ENCODE measurements at places on chromosomes 1 and 21.

DNA sequence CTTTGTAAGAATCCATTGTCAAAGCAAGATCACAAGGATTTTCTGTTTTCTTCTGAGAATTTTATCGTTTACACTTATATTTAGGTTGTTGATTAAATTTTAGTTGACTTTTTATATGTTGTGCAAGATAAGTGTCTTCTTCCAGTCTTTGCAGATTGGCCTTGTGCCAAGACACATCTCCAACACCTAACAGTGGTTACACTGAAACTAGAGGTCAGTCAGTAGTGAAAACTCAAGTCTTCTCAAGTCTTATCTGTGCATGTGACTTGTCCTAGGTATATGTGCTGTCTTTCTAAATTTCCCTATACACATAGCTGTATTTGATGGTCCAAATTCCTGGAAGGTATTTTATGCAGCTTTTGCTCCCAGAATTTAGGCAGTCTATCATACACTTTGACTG, 1183.2 kb upstream of the B3GALT2 start:
- DNase-seq = no peak

GRCh38 chr1:7549277-7550161, 221.6 kb upstream of the VAMP3 start:
- no peak for DNase-seq

- DNase-seq = no peak
Measured at GRCh38 chr1:206793620-206794019, 21.3 kb upstream of the IL10 start.

GRCh38 chr1:227125929-227126545, 185.9 kb downstream of the COQ8A start:
- no peak for DNase-seq

- DNase-seq = no peak
Measured at GRCh38 chr21:45463871-45464270, 58.9 kb downstream of the COL18A1 start.

DNA sequence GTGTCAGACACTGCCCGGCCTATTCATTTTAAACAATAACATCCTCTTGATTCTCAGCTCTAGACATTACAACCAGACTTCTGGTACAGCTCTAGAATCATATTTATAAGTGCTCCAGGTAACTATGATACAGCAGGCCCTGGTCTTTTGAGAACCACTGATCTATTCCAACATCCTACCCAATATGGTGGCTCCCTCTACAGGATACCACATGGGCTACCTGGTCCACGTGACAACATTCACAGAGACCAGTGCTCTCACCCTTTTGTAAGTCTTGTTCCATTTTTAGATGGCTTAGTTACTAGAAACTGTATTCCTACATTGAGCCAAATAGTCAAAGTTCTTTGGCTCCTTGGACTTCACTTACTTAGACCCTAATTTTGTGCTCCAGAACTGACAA, 102.9 kb downstream of the PTPN14 start:
- no peak for DNase-seq

- no peak for DNase-seq
Measured at GRCh38 chr1:3714814-3715213, 37.4 kb upstream of the CCDC27 start.

- no peak for DNase-seq
Measured at GRCh38 chr1:181483285-181484195, at the start of gene CACNA1E. CACNA1E (plus strand) TSS chr1:181483517; CDS start chr1:181483745, 228 bp downstream.

- DNase-seq = no peak
Measured at GRCh38 chr21:38659936-38660332, 145.8 kb upstream of the ETS2 start.

GRCh38 chr1:198030682-198031081, 113.5 kb downstream of the LHX9 start:
- no peak for DNase-seq

DNA sequence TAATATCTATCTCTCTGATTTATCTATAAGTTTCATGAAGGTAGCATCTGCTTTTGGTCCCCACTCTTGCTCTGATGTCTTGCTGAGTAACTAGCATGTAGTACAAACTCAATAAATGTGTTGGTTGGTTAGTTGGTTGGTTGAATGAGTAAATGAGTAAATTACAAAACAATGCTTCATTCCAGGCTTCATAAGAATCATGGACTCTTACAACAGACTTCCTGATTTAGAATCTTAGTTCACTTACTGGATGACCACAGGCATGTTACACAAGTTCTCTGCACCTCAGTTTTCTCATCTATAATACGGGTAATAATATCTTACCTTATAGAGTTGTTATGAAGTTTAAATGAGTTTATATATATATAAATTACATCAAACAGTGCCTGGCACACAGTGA, 98.6 kb downstream of the ZNF281 start:
- no peak for DNase-seq

DNA sequence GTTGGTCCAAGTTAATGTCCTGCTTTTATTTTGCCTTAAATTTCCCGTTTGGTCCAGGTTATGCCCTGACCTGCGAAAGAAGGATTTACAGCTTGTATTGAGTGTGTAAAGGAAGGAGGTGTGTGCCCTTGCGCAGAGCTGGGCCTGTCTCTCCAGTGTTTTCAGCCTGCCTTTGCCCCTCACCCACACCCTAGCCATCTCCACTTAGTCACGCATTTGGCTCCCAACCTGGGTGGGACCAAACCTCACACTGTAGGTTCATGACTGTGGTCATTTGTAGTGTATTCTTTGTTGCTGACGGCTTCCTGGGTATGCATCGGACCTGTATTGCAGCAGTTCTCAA, 572 bp upstream of the SRSF10 start:
- no peak for DNase-seq

DNA sequence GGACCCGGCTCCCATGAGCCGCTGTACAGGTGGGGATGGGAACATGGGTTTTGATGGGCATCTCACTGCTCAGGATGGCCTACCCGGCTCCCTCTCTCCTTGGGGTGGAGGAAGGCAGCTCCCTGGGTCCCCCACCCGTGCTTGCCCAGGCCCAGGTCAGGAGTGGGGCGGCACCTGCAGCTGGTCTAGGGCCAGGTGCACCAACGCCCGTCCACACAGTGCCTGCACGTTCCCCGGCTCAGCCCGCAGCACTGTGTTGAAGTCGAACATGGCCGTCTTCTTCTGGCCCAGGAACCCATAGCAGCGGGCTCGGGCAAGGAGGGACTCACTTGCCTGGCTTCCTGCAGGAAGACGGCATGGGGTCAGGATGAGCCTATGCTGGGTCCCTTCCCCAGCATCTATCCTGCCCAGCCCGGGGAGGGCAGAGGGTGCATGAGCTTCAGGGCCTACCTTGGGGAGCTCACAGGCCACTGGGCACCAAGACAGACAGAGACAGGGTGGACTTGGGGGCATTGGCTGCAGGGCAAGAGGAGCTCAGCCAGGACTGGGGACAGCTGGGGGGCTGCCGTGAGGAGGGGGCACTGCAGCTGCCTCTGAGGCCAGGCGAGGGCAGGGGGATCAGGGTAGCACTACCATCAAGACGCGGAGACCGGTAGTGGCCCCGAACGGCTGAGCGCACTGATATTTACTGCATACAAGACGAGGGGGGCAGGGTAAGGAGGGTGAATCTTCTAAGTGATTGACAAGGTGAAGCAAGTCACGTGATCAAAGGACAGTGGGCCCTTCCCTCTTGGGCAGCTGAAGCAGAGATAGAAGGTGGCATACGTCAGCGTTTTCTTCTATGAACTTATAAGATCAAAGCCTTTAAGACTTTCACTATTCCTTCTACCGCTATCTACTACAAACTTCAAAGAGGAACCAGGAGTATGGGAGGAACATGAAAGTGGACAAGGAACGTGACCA, 17.8 kb downstream of the TTC34 start:
- DNase-seq = no peak

DNA sequence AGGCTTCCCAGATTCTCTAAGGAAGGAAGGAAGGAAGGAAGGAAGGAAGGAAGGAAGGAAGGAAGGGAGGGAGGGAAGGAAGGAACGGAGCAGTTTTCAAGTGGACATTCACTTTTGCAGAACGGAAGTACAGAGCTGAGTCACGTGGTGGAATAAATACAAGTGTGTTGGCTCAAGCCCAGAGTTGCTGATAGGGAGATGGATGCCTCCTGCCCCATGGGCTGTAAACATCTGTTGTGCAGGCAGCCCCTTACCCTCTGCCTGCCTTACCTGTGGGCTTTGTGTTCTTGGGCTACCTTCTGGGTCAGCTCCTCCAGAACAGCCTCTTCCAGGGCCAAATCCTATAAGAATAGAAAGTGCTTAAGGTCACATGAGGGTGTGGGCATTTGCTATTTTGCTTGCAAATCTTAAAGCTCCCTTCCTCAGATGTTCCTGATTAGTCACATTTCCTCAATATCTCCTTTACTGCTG, 121.7 kb downstream of the SMYD2 start:
- DNase-seq = no peak

DNA sequence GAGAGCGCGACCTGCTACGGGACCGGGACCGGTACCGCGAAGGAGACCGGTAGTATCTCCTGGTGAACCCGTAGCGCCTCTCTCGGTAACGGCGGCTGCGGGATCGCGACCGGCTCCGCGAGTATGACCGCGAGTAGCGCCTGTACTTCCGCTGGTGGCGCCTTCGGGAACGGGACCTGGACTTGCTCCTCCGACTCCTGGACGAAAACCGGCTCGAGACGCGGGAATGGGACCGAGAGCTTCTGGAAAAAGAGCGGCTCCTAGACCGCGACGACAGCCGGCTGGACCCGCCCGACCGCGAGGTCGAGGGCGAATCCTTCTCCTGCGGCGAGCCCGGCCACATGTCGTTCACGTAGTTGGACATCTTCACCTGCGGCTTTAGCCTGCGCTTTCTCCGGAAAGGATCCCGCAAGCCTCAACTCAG, 642 bp downstream of the RSRP1 start:
- no peak for DNase-seq

DNA sequence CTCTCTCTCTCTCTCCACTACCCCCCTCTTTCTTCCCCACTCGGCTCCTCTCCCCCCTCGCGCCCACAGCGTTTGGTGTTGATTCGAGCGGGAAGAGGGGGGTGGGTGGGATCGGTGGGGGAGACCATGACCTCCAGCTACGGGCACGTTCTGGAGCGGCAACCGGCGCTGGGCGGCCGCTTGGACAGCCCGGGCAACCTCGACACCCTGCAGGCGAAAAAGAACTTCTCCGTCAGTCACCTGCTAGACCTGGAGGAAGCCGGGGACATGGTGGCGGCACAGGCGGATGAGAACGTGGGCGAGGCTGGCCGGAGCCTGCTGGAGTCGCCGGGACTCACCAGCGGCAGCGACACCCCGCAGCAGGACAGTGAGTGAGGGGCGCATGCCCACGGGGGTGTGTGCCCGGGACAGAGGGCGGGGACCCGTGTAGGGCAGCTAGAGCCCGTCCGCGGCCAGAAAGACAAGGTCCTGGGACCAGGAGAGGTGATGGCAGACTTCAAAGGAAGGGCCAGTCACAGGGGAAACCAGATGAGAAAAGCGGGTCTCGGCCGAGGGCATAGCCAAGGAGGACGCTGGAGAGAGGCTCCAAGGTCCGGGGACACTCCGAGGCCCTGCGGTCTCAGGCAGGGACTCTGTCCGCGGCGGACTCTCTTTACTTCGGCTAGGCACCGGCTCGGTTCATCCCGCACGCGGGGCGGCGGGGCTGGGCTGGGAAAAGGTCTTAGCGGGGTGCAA, at the start of gene PRRX1:
Gene PRRX1, plus strand, starts transcription at position 39 of the 735 bp plus-strand sequence. Its CDS starts 88 bp downstream, at position 127.
- DNase-seq = no peak

DNA sequence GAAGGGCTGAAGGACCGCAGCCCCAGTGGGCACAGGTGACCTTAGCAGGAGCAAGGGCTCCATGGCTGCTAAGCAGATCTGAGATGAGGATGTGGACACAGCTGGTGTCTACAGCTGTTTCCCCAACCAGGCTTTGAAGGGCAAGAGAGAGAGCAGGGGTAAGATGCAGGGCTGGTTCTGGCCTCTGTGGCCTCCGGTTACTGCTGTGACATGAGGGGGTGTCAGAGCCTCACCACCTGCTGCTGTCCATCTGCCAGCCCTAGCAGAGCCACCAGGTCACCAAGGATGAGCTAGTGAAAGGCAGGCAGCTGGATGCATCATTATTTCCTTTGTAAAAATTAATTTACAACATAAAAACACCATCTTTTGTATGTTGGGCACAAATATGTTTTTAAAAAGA, 33.4 kb downstream of the OBSCN start:
- no peak for DNase-seq

GRCh38 chr1:26999440-26999987, 6.0 kb downstream of the TRNP1 start:
- DNase-seq = no peak

DNA sequence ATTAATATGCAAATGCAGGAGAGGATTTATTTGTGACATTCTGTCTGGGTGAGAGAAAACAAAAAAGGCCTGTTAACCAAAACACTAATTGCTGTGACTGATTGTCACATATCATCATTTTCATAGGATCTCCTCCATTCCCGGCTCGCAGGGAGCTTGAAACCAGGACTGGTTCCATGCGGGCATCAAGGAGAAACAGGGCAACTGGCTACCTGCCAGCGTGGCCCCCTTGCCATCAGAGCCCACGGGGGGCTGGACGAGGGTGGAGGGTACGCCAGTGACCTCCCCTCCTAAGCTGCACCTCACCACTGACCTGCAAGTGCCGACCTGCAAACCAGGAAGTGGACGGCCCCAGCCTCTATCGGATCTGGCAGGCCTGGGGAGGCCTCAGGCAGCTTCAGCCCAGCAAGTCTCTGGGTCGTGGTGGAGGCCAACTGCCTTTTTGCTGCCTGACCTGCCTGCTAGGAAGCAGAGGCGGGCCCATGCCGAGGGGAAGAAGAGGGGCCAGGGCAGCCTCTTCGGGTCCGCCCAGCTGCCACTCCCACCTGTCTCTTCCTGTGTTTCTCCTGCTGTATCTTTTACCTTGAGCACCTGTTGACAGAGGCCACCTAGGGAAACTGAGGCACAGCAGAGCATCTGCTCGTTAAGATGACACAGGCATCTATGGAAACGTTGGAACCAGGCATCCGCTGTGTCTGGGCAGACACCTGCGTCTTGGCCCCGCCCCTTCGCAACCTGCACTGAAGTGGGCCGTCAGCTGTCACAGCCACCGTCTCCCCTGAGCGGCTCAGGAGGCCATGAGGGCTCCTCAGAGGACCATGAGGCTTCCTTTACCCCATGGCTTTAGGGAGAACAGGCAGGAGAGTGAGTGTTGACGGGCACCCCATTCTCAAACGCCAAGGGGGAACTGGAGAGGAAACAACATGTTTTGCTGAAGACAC, 74.8 kb downstream of the CASZ1 start:
- no peak for DNase-seq

GRCh38 chr1:18527921-18528320, 47.2 kb downstream of the KLHDC7A start:
- DNase-seq = no peak

GRCh38 chr1:108079440-108080025, 114.6 kb upstream of the VAV3 start:
- DNase-seq = no peak

DNA sequence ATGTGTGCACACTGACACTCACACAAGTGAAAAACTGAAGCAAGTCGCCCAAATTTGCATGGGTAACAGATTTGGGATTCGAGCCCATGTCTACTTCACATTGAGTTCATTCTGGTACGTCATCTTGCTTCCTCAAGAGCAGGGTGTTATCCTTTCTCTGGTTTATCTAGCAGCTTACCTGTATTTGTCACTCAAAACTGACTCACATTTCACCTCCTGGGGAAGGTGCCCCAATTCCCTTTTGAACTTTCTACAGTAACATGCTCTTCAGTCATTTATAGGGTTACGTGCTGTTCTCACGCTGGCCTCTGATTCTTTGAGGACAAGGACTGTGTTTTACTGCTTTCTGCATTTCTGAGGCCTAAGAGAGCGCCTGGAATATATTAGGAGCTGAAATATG, 162.8 kb downstream of the PDE4B start:
- no peak for DNase-seq

- DNase-seq = no peak
Measured at GRCh38 chr1:7526196-7526866, 244.8 kb upstream of the VAMP3 start.
